Daoy (cell line): ENCODE measurements at places on chromosomes 1 and 21.

DNA sequence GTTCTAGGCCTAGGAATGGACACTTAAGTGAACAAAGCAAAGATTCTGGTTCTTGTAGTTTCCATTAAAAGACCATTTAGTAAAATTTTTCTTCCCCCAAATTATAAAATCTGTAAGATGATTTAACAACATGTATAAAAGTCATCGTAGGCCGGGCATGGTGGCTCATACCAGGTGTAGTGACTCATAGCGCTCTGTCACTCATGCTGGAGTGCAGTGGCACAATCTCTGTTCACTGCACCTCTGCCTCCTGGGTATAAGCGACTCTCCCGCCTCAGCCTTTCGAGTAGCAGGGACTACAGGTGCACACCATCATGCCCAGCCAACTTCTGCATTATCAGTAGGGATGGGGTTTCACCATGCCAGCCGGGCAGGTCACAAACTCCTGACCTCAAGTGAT is 9.1 kb downstream of the ASPM start:
- DNase-seq: no peak

DNA sequence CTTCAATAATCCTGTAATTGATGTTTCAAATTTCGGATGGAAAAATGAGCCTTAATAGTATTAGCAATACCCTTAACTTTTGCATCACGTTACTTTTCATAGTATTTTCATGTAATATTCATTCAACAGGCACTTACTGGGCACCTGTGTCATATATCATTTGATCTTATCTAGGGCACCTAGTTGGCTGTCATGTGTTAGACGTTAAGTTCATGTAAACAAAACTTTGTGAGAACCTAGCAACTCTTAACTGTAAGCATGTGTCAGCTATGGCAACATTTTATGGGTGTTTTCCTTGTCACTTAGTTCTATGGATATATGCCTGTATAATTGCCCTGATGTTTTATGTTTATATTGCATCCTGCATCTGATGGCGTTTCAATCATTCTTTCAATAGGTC is 777 bp downstream of the LAMC2 start:
- DNase-seq: no peak

- DNase-seq: peak; percentile 38
Measured at GRCh38 chr1:11169202-11169601, 20.0 kb upstream of the ANGPTL7 start.

DNA sequence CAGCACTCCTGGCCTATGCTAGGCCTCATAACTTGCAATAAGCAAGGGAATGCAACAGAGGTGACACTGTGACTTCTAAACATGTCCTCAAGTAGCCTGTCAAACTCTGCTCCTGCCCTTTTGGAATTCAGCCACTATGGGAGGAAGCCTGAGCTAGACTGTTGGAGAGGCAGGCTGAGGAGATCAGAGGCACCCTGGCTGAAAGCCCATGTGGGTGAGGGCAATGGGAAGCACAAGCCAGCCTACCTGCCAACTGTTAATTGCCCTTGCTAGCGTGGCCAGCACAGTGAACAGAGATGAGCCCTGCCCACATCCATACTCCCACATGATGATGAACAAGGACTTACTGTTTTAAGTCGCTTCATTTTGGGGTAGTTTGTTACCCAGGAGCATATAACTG is 17.7 kb downstream of the GNB1 start:
- DNase-seq: no peak

GRCh38 chr1:186611156-186611555 is 69.1 kb downstream of the PTGS2 start:
- DNase-seq: no peak

GRCh38 chr1:177779166-177779965 is 190.5 kb downstream of the SEC16B start:
- DNase-seq: no peak

DNA sequence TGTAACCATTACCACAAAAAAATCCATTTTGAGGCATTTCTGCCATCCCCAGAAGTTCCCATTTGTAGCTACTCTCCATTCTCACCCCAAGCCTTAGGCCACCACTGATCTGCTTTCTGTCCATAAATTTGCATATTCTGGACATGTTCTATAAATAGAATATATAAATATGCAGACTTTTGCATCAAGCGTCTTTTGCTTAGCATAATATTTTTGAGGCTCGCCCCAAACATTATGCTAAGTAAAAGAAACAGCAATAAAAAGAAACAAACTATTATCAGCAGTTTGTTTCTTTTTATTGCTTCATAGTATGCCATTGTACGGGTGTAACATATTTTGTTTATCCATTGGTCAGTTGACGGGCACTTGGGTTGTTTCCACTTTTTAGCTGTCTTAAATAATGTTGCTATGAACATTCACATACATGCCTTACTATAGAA is 7.9 kb downstream of the TFAP2E start:
- DNase-seq: no peak

- DNase-seq: no peak
Measured at GRCh38 chr1:210246447-210246846, 13.9 kb downstream of the SERTAD4 start.

DNA sequence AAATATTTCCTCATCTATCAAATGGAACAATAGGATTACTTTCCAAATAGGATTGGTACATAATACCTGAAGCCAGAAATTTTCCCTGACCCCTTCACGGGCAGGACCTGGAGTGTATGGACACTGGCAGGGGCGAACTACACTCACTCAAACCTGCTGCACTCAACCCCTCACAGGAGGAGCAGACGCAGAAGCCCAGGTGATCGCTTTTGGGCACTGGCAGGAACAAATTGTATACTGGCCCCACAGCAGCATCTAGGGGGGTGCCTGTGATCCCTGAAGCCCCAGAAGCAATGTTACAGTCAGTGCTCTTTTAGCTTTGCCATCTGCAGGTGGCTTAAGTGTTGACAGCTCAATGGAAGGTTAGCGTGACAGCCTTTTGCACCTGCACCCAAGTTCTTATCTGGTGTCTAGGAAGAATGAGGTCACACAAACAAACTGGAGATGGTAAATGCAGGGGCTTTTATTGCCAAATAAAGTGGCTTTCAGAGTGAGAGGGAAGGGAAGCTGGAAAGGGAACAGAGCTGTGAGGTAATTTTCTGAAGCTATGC is 199.2 kb upstream of the NEGR1 start:
- no peak for DNase-seq

GRCh38 chr1:47226839-47227215 is 5.2 kb downstream of the TAL1 start:
- DNase-seq: no peak

GRCh38 chr1:64651841-64652240 is 93.0 kb upstream of the RAVER2 start:
- no peak for DNase-seq

- no peak for DNase-seq
Measured at GRCh38 chr1:87202451-87202850, 126.2 kb upstream of the LMO4 start.

DNA sequence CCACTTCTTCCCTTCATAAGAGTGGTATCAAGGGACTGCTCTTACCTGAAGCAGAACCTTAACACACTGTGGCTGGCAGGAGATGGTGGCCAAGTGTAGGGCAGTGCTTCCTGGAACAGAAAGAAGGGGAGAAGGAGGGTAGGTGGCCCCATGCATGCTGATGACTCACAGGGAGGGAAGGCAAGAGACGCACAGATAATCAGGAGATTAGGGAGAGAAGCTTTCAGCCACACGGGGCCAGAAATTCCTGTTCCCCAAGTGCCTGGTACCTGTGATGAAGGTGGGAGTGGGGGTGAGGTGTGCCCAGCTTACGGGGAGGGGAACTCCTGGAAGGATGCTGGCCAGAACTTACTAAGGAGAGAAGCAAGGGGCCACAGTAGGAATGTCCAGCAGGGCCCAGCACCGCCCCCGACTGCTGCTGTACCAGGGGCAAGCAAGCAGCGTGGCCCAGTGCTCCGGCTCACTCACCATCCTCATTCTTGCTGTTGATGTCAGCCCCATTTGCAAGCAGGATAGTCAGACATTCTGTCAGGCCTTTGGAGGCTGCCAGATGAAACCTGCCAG is 7.7 kb downstream of the ANKRD35 start:
- DNase-seq: peak; percentile 27

GRCh38 chr1:1758692-1759455 is 19.4 kb downstream of the NADK start:
- DNase-seq: no peak

- no peak for DNase-seq
Measured at GRCh38 chr1:9630331-9631111, 21.0 kb upstream of the PIK3CD start.

GRCh38 chr1:47725992-47726855 is 271.0 kb downstream of the TRABD2B start:
- peak; percentile 88 for DNase-seq

DNA sequence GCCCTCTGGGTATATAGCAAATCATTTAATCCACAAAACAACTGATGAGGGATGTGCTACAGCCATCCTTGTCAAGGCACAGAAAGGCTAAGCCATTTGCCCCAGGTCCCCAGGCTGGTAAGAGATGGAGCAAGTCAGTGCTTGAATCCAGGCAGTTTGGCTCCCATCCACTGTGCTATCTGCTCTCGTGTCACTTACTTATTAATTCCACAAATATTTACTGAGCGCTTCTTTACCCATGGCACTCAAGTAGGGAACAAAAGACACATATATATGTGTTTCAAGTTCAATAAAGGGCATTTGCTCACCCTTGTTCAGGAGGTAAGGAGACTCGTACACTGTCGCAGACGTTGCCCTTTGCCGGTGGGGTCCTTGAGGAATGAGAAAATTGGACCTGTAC is 38.6 kb upstream of the MPZL1 start:
- DNase-seq: no peak

DNA sequence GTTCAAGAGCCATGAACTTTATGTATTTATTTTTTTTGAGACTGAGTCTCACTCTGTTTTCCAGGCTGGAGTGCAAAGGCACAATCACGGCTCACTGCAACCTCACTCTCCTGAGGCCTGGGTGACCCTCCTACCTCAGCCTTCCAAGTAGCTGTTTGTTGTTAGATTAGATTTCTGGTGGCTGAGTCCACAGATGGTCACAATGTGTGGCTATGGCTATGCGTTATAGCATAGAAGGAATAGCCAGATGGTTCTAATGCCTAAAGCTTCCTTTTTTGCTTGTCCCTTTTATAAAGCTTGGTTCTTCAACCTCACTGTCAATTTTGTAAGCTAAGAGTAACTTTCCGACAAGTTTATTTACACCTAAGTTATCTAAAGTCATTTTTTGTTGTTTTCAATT is 62.3 kb upstream of the FMN2 start:
- DNase-seq: no peak

DNA sequence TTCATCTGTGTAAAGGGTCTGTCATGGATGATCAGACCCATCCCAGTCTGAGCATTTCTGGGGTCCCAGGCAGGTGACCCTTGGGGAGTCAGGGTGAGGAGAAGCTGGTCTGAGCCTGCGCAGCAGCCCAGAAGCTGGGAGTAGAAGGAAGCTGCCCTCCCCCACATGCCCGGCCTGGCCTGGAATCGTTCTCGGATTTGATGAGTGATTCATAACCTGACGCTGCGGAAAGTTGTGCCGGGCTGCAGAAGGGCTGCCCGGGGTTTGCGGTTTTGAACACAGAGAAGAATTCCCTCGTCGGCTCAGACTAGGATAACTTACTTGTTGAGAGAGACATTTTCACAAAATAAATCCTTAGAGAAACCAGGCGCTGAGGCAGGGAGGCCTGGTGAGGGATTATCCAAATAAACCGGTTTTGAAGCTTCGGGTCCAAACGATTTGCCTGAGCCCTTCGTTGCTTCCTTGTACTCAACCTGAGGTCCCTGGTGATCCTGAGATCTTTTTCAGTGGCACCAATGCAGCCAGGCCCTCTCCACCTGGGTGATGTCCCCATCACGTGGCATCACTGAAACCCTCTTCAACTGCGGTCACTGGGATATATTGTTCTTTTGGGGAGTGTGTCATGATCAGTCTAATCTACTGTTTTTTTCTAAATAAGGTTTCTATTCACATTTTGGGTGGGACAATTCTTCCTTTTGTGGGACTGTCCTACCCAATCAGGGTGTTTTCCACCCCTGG is 29.2 kb downstream of the EPHB2 start:
- DNase-seq: peak; percentile 97

GRCh38 chr1:68409426-68409825 is 40.3 kb downstream of the RPE65 start:
- DNase-seq: peak; percentile 17

- peak; percentile 29 for DNase-seq
Measured at GRCh38 chr1:34128186-34128889, 36.7 kb downstream of the CSMD2 start.

DNA sequence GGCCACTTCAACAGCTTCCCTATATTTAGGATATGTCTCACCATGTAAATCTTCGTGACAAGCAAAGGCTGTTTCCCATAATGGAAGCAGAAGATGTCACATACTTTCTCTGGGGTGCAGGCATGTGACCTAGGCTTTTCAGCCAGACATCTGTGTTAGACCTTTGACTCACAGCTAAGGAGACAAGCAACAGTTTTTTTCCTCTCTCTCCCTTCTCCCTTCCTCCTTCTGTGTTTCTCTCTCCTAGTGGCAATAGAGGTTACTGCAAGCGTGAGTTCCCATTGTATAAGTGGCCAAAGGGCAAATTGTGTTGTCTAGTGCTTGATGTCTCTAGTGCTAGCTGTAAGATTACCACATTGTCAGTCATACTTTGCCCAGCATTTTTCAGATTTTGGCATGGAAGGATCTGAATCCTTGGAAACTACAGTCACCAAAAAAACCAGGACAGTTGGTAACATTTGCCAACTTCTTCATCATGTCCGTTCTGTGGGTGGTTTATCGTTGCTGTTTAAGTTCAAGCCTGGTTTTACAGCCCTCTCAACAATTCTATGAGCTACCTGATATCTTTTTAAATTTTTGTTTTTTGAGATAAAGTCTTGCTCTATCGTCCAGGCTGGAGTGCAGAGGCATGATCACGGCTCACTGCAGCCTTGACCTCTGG is 44.4 kb upstream of the RABGAP1L start:
- DNase-seq: peak; percentile 65

GRCh38 chr1:117244971-117245370 is 34.2 kb upstream of the VTCN1 start:
- no peak for DNase-seq

GRCh38 chr1:25528881-25529517 is 14.4 kb upstream of the LDLRAP1 start:
- DNase-seq: no peak

- peak; percentile 77 for DNase-seq
Measured at GRCh38 chr1:226863446-226863845, 7.0 kb upstream of the PSEN2 start.

DNA sequence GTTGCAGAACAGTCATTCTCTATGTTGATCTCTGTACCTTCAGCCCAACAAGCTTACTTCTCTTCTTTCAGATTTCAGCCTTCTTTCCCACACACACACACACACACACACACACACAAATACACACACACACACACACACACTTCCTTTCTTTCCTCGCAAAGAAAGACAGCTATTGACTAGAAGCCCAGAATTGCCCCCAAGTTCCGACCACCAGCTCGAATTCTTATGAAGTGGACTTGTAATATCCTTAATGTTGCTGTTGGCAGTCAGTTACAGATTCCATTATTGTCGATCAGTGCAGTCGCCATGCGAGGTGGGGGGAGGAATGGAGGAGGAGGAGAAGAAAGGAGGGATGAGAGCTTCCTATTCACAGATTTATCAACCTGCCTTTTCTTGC is 125.5 kb downstream of the CLEC20A start:
- DNase-seq: no peak

- no peak for DNase-seq
Measured at GRCh38 chr1:33363021-33363420, 42.1 kb upstream of the A3GALT2 start.

- no peak for DNase-seq
Measured at GRCh38 chr1:61102621-61103020, 20.3 kb downstream of the NFIA start.

GRCh38 chr1:158126425-158126824 is 54.3 kb upstream of the CD1D start:
- no peak for DNase-seq

GRCh38 chr1:5950994-5951785 is 41.0 kb downstream of the NPHP4 start:
- DNase-seq: no peak

GRCh38 chr1:40708750-40709099 is 17.2 kb downstream of the NFYC start:
- DNase-seq: no peak
